Activated CD4-positive, alpha-beta T cell treated with anti-CD3 and anti-CD28 coated beads, Interleukin-2, amount 50 U/mL, for 24 hours (primary cell): ENCODE measurements at places on chromosomes 5 and 9.

GRCh38 chr9:133355881-133356357, 368 bp downstream of the SURF1 start:
- DNase-seq, result no peak

- no peak for DNase-seq
These were observed 750.9 kb downstream of the MAT2B start for GRCh38 chr5:164256351-164256750.

- DNase-seq, result no peak
These were observed 78.0 kb downstream of the ANXA2R start for GRCh38 chr5:42962124-42962523.

DNA sequence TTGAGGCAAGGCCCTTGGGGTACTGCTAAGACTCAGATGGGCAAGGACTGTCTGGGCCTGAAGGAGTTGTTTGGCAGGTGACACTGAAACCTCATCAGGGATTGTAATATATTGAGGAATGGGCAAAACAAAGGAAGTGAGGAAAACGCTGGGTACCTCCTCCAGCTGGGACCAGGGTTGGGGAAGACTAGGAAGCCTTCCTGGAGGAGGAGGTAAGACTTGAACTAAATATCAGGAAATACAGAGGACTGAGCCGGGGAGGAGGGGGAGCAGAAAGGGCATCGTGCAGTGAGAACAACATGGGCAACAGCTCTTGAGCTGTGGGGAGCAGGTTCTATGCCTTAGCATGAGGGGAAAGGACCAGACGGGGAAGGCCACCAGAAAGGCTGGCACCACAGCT, 144.0 kb downstream of the GABBR2 start:
- DNase-seq, result no peak

GRCh38 chr5:67334373-67334772, 137.8 kb upstream of the CD180 start:
- DNase-seq, result no peak
